ENCODE measurements at places on chromosomes 1 and 21.

- DNase-seq, result no peak
Measured at GRCh38 chr1:111251570-111251969, 24.1 kb downstream of the CHI3L2 start.

DNA sequence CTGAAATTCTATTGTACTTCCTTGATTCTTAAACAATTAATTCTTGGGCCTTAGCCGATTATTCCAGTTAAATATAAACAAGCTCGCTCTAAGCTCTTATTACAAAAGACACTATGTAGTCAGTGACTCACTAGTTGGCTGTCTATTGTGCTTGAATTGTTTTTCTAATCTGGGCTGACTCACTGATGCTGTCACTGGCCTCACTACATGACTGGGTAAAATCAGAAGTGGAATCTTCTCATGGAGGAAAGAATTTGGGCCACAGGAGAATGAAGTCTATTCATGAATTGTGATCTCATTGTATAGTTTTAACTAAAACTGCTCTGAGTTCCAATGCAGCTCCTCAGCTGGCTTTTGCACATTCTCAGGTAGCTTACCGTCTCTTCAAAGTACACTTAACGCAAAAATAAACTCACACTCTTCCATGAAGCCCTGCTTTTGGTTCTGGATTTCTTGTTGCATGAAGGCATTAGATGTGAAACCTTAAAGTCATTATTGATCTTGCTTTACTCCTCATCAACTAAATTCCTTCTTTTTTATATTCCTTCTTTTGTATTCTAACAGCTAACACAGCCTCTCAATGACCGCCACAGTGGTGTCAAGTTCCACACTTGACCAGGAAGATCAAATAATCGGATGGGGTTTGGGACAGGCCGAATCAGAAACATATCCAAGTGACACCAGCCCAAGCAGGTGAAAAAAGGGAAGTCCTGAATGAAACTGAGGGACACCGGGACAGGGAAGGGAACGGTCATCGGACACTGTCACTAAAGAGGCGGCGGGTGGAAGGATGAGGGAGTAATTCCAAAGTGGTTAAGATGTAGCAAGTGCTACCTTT is 80.9 kb upstream of the LBR start:
- DNase-seq, result no peak

DNA sequence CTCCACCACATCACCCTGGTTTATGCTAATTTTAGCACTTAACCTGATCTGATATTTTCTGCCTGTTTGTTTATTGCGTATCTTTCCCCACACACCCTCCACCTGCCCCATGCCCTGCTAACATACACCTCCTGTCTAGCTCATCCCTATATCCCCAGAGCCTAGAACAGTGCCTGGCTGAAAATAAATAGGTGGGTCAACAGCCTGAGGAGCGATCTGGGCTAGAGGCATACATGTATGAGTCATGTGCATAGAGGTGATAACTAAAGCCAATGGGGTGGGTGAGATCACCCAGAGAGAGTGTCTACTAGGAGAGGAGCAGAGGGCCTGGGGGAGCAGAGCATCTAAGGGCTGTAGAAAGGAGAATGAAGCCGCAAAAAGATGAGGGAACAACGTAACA is 2.7 kb downstream of the HTR1D start:
- no peak for DNase-seq

DNA sequence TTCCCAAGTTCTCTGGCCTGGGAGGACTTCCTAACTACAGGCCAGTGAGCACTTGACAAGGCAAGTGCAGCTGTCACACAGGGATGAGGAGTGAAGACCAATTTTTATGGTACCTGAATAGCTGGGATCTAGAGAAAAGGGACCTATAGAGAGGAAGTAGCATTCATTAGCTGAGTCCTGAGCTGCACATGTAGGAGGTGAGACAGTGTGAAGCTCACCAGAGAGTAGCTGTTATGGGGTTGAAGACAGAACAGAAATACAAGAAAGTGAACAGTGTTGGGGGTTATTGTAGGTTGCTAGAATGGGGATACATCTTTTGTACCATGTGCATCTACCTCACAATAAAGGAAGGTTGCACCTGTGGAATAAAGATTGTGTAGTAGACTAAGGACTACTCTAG is 37.7 kb upstream of the PYHIN1 start:
- DNase-seq, result no peak

DNA sequence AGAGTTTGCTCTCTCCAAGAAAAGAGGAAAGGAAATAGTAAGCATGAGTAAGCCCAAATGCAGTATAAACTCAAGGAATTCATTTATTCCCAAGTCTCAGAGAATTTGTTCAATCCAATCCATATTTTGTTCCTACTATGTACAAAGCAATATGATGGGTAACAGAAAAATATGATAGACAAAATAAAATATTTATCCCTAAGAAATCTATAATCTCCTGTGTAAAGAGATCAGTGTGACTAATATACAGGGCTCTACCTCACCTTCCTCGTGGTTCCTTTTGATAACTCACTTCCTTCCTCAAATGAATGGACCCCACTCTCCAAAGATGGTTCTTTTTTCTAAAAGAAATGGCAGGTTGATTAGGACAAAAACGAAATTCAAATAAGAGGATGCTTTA is 7.6 kb downstream of the CLSPN start:
- no peak for DNase-seq

GRCh38 chr21:16504766-16505165 is 775.0 kb downstream of the USP25 start:
- no peak for DNase-seq

DNA sequence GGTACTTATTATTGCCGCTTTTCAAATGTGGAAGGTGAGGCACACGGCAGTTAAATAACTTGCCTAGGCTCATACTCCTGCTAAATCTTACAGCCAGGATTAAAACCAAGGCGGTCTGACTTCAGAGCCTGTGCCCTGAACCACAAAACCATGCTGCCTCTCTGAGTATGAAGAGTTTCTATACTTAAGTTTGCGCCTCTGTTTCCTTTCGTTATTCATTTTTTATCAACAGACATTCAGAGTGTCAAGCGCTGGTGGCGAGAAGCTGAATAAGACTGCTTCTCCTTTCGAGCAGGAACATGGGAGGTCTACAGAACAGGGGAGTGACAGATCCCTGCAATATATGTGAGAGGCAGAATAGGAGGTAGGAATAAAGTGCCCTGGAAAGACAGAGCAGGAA is 96.0 kb upstream of the DUSP10 start:
- DNase-seq, result no peak

DNA sequence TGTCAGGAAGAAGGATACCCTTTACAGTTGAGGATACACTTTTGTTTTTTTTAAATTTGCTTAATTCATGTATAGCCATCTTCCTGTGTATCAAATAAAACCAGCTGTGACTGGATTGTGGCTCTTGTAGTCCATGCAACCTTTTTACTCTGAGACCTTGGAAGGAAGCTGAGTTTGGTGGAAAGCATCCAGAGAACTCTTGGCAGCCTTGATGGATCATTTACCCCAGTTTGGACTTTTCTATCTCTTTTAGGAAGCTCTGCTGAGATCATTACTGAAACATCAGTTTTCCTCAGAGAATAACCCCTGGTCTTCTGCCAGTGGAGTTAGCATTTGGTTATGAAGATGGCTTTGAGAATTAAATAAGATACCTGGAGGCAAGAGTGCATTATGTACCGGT is 21.2 kb upstream of the APOBEC4 start:
- DNase-seq, result no peak

DNA sequence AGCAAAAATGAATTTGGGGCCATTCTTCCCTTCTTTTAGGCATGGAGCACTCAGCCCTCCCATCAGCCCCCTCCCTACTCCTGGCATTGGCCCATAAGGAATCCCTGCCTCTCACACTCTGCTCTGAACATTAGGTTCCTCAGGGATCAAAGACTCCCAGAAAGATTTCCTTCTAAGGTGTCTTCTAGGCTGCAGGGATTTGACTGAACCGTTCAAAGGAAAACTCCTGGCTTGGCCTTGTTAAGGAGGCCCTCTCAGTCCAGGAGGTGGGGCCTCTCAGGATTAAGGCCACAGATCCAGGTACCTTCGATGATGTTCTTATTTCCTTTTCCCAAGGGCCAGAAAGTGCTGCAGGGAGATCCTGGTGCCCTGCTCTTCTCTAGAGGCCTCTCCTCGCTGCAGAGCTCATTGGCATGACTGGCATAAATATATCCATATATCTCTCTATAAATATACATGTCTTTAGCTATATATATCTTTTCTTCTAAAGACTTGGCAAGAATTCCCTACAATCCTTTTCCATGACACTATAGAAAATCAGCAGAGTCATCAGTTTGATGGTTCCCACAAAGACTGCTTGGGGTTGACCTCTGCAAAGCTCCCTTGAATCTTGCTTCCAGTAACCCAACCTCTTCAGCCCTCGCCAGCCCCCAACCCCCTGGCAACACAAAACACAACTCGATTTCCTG is 59.1 kb downstream of the PLXNA2 start:
- DNase-seq, result no peak

DNA sequence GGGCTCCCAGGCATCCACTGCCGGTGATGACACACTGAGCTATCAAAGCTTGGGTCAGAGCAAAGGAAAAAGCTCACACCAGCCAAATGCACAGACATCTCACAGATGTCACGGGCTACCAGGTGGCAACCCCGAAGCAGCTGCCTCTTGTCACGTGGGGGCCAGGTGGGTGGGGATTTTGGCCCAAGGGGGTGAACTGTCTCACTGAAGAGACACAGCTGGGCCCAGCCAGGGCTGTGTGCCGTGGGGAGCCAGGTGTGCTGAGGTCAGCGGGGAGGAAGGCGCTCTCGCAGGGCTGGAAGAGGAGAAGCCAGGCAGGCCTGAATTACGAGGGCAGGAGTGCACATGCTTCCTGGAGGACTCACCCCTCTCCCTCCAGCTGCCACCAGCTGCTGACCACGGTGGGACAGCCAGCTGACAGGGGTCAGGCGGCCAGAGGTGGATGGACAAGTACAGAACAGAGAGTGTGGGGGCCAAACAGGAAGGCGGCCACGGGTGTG is 32.4 kb downstream of the KCNN3 start:
- peak; percentile 65 for DNase-seq

GRCh38 chr1:15509586-15509985 is 14.4 kb downstream of the CASP9 start:
- no peak for DNase-seq

GRCh38 chr1:94303005-94303404 is 65.6 kb upstream of the ARHGAP29 start:
- DNase-seq, result no peak

DNA sequence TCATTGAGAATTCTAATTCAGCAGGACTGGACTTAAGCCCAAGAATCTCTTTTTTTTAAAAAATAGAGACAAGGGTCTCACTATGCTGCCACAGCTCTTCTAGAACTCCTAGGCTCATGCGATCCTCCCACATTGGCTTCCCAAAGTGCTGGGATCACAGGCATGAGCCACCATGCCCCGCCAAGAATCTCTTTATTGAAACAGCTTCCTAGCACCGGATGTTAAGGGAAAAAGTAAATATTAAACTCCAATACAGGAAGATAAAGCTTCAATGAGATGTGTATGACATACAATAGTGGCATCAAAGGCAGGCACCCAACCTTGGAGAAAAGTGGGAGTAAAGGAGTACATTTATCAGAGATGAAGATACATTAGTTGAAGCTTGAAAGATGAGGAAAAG is 25.5 kb downstream of the PUM1 start:
- DNase-seq, result no peak

DNA sequence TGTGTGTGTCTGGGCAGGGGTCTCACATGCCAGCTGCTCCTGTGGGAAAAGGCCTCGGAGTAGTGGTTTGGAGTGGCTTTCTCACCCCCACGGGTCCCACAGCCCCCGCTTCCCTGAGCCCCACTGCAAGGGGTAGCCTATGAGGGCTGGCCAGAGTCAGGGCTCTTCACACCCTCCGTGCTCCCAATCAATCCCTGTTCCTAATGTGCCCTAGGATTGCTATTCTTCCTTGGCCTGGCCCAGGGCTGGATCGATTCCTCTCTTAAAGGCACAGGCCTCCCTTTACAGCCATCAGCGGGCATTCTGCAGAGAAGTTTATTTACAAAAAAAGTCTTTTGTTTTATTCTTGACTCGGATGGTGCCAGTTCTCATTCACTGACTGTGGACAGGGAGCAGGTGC is 19.3 kb upstream of the ACTL8 start:
- no peak for DNase-seq

GRCh38 chr1:152191711-152192110 is 32.3 kb downstream of the HRNR start:
- DNase-seq, result no peak

- no peak for DNase-seq
Measured at GRCh38 chr1:46539972-46540371, 11.5 kb downstream of the KNCN start.

DNA sequence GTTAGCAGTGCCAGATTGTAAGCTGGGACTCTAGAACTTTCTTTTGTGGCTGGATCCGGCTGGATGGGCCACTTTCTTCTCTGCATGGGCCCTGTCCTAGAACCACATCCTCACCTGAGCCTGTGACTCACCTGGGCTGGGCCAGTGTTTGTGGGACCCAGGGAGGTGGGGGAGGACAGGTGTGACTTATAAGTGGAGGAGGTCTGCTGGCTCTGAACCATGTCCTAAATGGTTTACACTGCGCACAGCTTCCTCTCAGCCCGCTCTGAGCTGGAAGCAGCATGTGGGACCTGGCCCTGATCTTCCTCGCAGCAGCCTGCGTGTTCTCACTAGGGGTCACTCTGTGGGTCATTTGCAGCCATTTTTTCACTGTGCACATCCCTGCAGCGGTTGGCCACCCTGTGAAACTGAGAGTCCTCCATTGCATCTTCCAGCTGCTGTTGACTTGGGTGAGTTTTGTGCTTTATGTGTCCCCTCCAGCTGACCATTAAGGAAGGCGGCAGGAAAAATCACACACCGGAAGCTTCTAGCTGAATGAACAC is at the start of gene AADACL3:
TSS of gene AADACL3 (plus strand) at position 215 of the 542 bp plus-strand sequence. CDS start at position 282, 67 bp downstream.
- DNase-seq, result no peak

GRCh38 chr1:86000601-86001000 is 156.0 kb downstream of the COL24A1 start:
- DNase-seq, result no peak

Data from GM12891 (cell line).